ENCODE measurements at places on chromosomes 2 and 18. TPM values are rescaled to one million over a fixed set of nuclear protein-coding genes. Genes with fewer than 3 reads are reported as not detected.

UPP2 gene
- not detected for total RNA-seq

- peaks cover 15% of the 10 kb centered on the region for H3K4me1 ChIP-seq
- H3K36me3 ChIP-seq: no peaks in the 10 kb centered on the region
- no peak for DNase-seq
- no peak overlapping the region for H3K4me3 ChIP-seq
- no peak overlapping the region for H3K27ac ChIP-seq
Measured at GRCh38 chr2:217437290-217437870, 565.4 kb downstream of the TNS1 start.

HK2 gene
- 55.2 TPM for total RNA-seq

RAMP1 gene
- 248 TPM for total RNA-seq

DNA sequence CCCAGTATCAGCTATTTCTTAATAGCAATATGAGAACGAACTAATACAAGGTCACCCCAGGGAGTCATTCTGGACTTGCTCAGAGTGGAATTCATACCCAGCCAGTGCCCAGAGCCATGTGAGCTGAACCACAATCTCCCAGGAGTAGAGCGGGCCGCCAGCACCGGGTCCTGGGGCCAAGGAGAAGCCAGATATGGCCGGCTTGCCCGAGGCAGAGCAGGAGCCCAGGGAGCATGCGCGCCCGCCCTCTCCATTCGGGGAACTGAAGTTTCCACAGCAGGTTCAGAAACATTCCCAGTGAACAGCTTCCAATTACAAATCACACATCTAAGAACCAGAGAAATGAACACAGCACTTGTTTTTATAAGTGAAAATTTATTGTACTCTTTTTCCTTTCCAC, 37.5 kb downstream of the EIPR1 start:
- H3K27ac ChIP-seq: no peak overlapping the region
- H3K27me3 ChIP-seq: no peaks in the 10 kb centered on the region
- no peak overlapping the region for H3K4me3 ChIP-seq
- H3K4me1 ChIP-seq: no peaks in the 10 kb centered on the region
- DNase-seq: no peak
- H3K36me3 ChIP-seq: peaks cover 6% of the 10 kb centered on the region

DNA sequence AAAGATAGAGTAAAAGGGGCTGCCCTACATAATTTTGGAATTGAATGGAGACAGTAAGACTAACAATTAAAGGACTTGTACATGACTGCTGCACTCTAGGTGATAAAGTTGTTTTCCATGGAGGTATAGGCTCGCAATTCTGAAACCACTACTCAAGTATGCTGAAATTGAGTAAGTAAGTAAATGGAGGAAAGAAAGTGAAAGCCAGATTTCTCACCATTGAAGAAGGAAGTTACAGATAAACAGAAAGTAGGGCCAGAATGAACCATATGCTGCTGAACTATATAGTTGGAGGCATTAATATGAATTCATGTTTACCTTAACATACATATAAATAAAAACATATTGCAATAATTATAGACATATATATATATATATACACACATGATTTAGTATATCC, 225.7 kb upstream of the ST6GAL2 start:
- no peak overlapping the region for H3K27ac ChIP-seq
- no peak for DNase-seq
- H3K4me3 ChIP-seq: no peak overlapping the region
- 0 out of 2 replicates have a peak, but pooled peaks cover 4% of the 10 kb centered on the region for H3K27me3 ChIP-seq
- no peaks in the 10 kb centered on the region for H3K36me3 ChIP-seq

Measured in PC-3 (cell line).